Fibroblast of skin of left quadriceps (primary cell): ENCODE measurements at places on chromosomes 5 and 9.

GRCh38 chr9:136545692-136545964 lies 220 bp downstream of the NOTCH1 start:
- no peak for DNase-seq

- peak; percentile 12 for DNase-seq
These were observed 158.8 kb downstream of the SLF1 start for GRCh38 chr5:94777056-94777880.

- DNase-seq = peak; percentile 23
These were observed 235.8 kb downstream of the ROR2 start for GRCh38 chr9:91714020-91714806.

GRCh38 chr5:154359221-154359573 lies 86.6 kb upstream of the SAP30L start:
- no peak for DNase-seq

DNA sequence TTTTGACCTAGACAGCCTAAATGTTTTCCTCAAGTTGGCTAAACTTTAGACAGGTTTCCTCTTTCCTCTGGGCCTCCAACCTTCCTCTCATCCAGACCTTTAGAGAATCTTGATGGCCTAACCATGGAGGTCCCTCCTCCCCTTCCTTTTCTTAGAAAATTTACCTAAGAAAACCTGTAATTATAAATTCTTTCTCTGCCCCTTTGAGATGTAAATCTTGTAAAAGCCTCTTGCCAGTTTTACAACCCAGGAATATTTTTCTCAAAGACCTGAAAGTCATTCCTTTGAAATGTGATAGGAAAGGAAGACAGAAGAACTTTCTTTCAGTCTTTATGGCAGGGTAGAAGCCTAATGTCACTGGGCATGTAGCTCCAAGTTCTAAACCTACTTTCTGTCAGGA lies 1752.6 kb upstream of the C9orf72 start:
- no peak for DNase-seq

DNA sequence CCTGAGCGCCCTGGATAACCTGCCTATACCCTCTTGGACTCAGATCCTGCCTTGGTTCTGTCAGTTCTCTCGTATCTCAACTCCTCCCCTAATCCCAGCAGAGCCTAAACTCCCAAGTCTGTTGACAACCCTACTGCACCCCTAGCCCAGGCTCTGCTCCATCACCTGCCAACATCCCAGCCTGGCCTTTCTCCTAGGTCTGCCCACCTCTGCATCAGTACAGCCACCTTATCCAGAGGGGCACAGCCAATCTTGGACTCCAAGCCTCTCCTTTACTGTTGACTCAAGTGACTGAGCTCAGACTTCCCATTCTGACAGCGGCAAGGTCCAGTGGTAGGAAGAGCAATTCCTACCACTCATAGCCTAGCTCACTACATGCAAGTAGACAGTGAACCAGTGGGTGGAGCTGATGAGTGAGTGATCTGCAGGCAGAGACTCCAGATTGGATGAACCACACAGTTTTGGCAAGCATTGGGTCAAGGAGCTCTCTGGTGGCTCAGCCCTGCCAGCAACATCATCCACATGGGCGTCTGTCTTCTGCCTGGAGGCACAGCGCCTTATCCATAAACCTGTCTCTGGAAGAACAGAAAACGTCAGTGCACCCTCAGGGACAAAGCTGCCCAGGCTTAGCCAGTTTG lies 26.5 kb downstream of the TRMO start:
- no peak for DNase-seq

DNA sequence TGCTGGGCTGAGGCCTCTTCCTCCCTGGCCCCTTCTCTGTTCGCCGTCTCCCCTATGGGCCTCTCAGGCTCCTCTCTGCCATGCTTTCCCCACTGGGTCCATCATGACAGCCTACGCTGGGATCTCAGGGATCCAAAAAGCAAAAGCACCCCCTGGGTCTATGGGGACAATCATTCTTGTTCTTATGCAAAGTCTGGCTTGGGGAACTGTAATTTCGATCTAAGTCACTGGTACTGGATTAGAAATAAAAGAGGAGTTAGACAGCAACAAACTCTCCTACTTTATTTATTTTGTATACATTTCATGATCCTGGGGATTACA lies 86.6 kb downstream of the SLC38A9 start:
- no peak for DNase-seq

DNA sequence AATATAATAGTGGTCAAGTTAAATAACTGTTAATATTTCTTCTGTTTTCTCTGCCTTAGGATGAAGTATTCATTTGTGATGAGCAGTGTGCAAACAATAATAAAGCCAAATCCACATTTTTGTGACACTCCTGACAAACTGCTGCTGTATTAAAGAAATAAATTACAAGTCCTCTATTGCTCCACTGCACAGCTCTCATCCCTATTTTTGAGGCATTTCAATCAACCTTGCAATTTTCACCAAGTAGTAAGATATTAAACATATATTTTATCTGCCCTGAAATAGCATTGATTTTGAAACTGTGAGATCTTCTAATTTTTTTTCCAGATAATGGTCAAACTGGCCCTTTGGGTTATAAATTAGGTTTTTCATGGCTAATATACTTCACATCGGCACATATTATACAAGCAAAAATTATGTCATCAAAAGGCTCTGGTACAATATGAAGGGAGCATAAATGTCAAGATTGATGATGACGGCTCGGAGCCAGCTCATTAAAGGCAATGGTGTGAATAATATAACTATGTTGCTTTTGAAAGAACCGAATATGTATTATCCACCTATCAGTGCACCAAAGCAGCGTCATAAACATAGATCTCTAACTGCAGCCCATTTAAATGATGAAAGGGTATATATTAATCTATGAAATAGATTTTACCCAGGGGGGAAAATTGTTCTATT lies 764.9 kb downstream of the DNAH5 start:
- DNase-seq = no peak
